ENCODE measurements at places on chromosomes 2 and 18.

DNA sequence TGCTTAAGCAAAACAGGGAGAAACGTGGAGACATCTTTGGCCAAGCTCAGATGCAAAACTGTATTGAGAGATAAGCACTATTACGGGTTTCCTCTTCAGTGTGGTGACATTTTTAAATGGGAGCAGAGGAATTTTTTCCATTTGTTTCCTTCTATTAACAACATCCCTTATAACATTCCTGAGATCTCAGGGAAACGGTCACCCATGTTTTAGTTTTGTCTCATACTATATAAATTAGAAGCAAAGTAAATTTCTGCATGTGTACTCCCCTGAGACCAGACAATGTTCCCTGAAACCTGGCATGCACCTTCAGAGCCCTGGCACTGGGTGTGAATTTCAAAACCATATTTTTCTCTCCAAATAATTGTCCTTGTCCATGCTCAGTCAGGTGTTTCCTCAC is 57.6 kb upstream of the RNF152 start:
- no peak for DNase-seq

GRCh38 chr2:224085811-224086210 is 46.7 kb upstream of the SERPINE2 start:
- DNase-seq, result no peak

- no peak for DNase-seq
Measured at GRCh38 chr2:102335871-102336366, 19.7 kb upstream of the IL18R1 start.

DNA sequence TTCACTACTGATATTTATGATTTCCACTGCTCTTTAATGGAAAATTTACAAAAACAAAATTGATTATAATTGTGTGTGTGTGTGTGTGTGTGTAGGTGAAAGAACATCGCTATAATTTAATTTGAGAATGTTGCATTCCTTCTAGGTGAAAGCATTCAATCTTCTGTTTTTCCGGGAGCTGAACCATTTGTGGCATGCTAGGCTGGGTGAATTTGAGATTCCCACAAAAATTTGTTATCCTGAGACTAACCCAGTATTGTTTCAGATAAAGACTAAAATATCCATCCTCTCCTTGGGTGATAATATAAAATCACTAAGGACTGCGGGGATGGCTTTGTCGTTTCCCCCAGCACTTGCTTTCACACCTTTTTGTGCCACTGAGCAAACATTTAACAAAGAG is 911.2 kb upstream of the PIK3C3 start:
- no peak for DNase-seq

DNA sequence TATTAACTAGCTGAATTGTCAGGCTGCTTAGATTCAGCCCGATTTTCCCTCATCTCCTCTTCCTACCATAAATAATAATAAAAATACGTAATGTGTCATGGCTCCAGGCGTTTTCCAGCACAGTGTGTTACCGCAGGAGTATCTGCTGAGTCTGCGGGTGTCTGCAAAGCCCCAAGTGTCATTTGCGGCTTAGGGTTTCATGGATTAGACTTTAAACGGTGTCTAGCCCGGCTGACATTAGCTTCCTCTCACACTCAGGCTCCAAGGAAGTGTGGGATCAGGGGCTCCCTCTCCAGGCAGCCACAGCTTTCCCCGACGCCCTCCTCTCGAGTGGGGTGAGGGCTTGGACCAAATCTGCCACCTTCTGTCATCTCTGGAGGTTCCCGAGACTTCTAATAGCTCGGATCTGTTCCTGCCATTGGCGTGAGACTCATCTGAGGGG is 14.1 kb upstream of the HOXD1 start:
- DNase-seq, result no peak

DNA sequence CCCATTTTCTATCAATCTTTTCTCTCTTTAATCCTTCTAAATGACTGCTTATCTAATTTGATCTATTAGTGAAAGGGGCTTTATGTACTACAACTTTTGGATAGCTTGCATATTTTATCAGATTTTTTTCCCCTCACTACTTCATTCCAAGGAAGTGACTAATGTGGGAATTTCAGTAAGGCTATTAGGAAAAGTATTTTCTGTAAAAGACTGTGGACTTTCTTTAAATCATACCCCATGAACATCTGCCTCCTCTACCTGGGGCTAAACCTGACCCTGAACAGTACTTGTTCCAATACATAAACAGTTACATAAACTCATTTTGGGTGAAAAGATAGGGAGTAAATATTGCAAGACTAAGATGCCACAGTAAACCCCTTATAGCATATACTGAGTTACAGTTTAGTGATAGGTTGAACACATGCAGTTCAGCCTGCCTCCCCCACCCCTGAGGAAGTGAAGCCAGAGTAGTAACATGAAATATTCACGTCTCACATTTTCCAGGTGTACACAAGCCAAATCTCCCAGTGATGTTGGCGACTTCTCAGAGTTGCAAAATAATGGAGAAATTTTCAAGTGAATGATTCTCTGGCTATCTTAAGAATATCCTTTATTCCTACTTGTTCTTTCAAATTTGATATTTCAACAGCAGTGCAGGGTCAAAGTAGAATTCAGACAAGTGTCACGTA is 590.9 kb upstream of the ZEB2 start:
- DNase-seq, result peak; percentile 63

DNA sequence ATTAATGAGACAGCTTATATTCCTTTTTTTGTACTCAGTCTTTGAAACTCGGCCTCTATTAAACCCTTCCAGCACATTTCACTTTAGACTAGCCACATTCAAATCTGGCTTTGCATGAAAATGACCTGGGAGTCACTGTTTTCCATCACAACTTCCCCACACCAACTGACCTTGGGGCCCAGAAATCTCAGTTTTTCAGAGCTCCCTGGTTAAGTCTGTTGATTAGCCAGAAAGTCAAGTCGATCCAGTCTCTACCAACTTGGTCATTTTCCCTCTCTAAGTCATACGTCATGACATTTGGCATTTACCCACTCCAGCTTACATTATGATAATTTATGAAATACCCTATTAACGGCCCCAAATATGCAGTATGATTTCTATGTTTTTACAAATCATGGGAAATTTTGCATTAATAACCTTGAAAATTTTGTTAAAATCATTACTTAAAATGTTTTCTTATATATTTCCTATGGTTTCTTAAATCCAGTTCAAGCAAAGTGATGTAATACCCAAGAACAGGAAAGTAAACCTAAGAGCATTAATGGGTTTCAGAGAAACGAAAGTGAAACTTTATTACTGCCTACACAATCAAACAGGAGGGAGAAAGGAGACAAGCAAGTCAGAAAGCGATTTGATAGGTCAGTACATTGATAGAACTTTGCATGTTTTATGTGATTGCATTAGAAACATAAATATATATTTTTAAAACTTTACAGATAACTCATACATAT is 77.1 kb downstream of the SPATS2L start:
- DNase-seq, result peak; percentile 67

GRCh38 chr2:139439100-139439499 is 658.9 kb upstream of the NXPH2 start:
- DNase-seq, result no peak

DNA sequence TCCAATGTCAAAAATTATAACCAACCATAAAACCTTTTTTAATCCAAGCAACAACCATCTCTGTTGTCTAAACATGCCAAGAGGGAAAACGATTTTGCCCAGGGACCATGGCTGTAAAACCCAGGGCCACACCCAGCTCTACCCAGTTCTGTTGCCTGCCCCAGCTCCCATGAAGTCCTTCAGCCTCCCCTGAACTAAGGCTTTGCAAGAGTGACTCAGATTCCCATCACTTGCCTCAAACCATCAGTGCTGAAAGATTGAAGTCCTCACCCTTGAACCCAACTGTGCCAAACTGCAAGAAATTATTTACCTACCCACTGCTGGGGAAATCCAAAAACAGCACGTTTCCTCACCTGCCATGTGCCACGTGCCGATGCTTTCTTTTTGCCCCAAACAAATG is 102.5 kb downstream of the TFCP2L1 start:
- no peak for DNase-seq

DNA sequence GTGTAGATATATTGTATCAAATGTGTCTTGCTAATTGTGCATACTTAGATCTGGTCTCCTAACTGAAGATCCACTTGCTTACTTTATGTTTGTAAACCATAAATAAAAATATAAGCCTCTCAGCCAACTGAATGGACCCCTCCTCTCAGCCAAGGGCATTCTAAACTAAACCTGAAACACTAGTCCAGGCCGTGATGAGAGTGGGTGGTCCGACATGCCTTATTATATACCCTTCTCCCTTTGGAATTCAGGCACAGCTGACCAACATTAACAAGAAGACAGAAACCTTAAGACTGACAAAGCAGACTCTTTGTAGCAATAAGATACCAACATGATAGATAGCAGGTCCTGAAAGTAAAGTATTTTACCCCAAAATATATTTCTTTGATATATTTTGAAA is 64.3 kb upstream of the PLA2R1 start:
- no peak for DNase-seq

- DNase-seq, result no peak
Measured at GRCh38 chr2:30770816-30771576, 36.2 kb downstream of the CAPN13 start.

GRCh38 chr18:39345321-39345720 is 1779.7 kb upstream of the CELF4 start:
- no peak for DNase-seq

DNA sequence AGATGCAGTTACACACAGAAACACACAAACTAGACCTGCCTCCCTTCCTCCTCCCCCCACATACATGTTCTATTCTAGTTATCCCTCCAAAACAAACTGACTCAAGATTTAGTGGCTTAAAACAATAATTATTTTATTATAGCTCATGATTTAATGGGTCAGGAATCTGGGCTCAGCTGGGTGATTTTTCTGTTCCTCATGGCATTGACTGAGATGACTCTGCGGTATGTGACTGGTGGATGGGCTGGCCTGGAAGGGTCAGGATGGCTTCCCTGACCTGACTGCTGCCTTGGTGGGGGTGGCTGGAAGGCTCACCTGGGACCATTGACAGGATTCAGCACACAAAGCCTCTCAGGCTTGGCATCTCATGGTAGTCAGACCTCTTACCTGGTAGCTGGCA is 33.7 kb upstream of the NTSR2 start:
- no peak for DNase-seq

GRCh38 chr2:170905864-170906263 is 23.2 kb upstream of the GORASP2 start:
- DNase-seq, result no peak

DNA sequence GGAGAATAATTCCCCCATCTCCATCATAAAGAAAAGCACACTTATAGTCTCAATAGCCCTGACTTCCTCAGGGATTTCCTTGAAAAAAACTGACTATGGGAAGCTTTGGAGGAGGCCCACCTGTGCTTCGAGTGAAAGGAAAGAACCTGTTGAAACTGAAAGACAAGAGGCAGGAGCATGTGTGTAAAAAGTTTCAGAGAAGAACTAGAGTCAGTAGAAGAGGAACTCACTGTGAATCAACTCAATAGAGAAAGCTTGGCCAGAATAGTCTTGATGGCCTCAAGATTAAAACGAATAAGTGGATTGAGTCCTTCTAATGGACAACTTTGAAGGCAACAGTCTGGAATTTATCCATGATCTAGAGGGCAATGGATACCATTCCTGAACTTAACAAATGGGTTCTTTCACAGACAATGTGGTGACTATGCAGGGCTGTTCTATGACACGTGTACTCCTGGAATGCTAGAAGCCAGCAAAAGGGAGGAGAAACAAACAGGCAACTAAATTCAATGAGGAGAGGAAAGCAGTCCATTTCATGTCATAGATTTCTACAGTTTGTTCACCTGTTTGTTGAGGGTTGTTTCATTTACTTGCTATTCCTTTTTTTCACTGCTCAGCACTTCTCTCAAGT is 442.3 kb downstream of the GRB14 start:
- peak; percentile 5 for DNase-seq

DNA sequence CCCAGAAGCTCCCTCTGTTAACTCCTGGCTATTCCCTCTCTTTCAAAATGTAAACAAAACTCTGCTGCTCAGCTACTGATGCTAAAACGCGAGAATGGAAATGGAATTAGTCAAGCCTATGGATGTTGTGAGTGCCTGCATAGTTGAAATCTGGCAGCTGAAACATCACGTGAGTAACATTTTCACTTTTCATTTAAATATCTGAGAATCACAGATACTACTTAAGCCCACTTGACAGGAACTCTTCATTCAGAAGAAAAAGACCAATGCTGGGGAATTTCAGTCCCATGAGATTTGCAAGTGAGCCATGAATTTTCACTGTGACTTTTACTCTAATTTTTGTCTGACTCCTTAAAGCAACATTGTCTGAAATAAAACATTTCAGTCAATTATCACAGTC is 215.3 kb upstream of the SESTD1 start:
- no peak for DNase-seq

DNA sequence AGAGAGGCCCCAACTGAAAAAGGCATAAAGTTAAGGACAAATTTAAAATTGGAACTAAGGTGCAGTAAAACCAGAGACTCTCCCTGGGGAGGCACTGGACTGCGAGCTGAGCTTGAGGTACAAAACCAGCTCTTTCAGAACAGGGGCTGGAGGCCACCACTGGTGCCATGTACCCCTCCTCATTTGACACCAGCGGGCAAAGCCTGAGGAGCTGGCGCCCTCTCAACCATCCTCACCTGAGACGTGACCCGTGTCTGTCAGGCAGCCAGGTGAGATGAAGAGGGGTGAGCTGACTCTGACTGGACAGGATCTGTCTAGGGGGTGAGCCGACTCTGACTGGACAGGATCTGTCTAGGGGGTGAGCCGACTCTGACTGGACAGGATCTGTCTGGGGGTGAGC is 68.5 kb downstream of the TMEM18 start:
- DNase-seq, result no peak

DNA sequence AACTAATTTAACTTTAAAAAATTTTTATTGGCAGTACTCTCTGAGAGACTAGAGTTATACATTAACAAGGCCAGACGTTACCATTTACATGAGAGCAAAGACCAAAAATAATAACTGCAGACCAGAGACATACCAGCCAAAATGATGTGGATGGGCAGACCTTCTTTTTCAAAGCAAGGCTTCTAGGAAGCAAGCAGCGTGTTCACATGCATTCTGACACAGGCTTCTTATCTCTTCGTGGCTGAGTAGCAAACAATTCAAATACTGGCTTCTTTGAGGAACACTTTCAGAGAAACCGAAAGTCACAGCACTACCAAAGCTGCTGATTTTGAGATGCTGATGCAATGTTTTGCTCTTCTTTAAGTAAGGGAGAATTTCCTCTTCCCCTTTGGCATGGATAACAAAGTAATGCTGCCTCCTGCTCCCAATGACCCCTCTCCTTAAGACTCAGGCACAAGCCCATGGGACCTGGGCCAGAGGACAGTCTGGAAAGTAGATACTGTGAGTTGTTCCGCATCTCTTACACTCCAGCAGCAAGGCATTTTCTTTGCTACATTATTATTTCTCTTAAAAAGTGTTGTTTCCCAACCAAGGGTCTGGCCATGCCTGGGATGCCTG is 181.9 kb downstream of the MREG start:
- no peak for DNase-seq

DNA sequence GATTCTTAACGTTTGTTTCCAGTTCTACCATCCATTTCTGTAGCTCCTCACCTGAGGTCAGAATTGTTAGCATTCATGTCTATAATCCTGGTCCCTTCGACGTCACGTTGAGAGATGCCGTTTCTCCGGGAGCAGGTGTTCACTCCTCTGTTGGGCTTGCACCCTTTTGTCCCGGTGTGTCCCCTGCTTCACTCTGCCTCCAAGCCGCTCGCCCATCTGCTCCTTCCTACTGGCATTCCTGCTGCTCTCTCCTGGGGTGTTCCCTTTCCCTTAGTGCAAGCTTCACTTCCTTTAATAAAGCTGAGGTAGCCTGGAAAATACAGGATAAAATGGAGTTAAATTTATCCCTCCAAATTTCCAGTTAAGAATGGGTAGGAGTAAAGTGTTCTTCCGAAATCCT is 61.9 kb upstream of the CABYR start:
- DNase-seq, result no peak

All from COLO829 (cell line).